ENCODE measurements at places on chromosomes 6 and 20.

- DNase-seq = no peak
Observed at GRCh38 chr6:12584631-12585405, 131.7 kb upstream of the PHACTR1 start.

- DNase-seq = no peak
Observed at GRCh38 chr6:72911463-72912155, 289.7 kb downstream of the KCNQ5 start.

DNA sequence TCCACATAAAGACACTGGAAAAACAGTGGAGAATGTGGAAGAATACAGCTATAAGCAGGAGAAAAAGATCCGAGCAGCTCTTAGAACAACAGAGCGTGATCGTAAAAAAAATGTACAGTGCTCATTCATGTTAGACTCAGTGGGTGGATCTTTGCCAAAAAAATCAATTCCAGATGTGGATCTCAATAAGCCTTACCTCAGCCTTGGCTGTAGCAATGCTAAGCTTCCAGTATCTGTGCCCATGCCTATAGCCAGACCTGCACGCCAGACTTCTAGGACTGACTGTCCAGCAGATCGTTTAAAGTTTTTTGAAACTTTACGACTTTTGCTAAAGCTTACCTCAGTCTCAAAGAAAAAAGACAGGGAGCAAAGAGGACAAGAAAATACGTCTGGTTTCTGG lies 57.1 kb downstream of the MAP3K4 start:
- DNase-seq = no peak

DNA sequence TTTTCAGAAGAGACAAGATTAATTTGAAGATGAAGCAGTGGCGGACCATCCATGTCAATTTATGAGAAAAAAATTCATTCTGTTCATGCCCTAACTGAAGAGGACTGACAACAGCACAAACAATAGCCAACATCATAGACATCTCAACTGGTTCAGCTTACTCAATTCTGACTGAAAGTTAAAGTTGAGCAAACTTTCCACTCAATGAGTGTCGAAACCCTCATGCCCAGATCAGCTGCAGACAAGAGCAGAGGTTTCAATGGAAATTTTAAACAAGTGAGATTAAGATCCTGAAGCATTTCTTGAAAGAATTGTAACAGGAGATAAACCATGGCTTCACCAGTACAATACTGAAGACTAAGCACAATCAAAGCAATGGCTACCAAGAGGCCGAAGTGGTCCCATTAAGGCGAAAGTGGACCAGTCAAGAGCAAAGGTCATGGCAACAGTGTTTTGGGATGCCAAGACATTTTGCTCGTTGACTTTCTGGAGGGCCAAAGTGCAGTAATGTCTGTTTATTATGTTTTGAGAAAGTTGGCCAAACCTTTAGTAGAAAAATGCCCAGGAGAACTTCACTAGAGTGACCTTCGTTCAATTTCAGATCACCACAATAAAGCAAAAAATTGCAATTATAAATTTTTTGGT lies 6.1 kb upstream of the SFT2D1 start:
- DNase-seq = no peak

GRCh38 chr20:25389858-25390537 lies 637 bp downstream of the ABHD12 start:
- no peak for DNase-seq

- DNase-seq = no peak
Observed at GRCh38 chr20:45402946-45403345, 5.1 kb upstream of the DBNDD2 start.

GRCh38 chr20:18504479-18505060 lies 3.2 kb upstream of the SEC23B start:
- DNase-seq = no peak

GRCh38 chr6:159676890-159677505 lies 16.0 kb downstream of the SOD2 start:
- no peak for DNase-seq

GRCh38 chr6:149454346-149454848 lies 30.4 kb downstream of the ZC3H12D start:
- DNase-seq = no peak

DNA sequence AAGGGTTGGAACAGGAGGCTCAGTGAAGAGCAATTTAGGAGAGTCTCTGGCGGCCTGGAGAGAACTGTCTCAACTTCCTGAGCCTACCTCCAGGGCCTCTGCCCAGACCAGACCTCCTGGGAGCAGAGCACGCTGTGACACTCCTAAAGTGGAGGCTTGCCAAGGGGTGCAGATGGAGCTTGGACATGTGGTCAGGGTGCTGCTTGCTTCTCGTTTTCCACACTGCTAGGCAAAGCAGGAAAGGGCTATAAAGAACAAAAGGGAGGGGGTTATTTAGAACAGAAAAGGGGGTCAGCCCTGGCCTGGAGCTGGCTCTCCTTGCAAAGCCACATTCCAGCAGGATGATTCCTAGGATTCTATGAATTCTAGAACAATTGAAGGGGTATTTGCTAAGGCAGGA lies 145.7 kb upstream of the GGTLC1 start:
- no peak for DNase-seq

- no peak for DNase-seq
Observed at GRCh38 chr6:165704045-165704748, 41.2 kb upstream of the PDE10A start.

- DNase-seq = no peak
Observed at GRCh38 chr6:118473266-118473665, 74.8 kb upstream of the PLN start.

GRCh38 chr6:121858310-121858709 lies 422.9 kb downstream of the GJA1 start:
- no peak for DNase-seq

DNA sequence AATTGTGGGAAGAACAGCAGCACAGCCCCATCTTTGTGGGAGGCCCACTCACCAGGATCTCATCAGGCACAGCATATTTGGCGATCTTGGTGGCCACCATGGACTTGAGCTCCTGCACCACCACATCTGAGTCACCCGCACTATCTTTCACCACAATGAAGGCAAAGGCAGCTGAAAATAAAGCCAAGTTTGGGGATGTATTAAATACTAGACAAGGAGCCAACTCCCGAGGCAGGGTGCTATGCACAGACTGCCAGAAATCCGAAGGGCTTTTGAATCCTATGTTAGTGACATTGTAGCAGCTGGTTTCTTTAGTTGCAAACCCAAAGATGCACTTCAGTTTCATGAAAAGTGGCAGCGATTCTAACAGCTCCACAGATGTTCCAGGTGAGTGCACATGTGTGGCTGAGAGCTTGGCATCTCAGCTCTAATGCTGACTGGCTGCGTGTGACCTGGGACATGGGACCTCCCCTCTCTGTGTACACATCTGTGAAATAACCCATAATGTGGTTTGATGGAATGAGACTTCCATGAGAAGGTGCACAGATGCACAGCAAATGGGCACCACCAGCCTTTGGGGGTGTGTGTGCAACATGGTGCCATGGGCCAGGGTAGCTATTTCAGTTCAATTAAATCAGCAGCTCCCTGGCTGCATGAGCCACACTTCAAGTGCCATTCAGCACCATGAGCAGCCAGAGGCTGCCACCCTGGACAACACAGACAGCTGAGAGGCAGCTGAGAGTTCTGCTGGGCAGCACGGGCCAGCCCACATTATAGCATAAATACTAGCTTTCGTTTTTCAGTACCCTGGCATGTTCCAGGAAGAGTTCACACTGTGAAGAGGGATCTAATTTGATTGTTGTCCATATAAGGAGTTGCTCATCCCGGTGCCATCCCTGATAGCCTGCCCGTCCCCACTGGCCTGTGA lies 16.9 kb upstream of the APMAP start:
- no peak for DNase-seq

DNA sequence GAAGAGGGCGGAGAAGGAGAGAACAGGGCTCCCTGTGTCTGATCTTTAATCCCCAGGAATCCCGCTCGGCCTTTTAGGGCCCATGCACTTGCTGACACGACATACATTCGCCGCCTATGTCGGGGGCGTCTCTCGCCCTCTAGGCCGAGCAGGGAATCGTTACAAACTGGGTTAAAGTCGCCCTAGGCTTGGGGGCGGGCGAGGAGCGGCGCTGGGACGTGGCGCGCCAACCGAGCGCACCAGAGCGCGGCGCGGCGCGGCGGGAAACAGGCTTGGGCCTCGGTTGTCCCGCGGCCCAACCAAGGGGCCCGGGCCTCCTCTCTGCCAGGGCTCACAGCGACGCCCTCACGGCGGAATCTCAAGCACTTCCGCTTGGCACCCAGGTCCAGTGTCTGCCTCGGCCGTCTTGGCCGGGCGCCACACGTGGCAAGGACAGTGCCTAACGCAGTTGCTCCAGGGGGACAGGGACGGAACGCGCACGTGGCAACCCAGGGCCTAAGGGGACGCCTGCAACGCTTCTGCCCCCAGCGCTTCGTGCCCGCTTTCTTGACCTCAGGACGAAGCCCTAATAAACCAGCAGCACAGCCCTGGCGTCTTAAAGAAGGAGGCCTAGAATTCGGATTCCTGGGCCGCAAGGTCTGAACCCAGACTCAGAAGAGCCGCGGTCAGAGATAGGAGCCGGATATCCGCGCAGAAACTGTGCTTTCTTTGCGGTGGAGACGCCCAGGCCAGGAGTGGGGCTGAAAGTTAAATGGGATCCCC lies 71.5 kb downstream of the NCR2 start:
- no peak for DNase-seq

DNA sequence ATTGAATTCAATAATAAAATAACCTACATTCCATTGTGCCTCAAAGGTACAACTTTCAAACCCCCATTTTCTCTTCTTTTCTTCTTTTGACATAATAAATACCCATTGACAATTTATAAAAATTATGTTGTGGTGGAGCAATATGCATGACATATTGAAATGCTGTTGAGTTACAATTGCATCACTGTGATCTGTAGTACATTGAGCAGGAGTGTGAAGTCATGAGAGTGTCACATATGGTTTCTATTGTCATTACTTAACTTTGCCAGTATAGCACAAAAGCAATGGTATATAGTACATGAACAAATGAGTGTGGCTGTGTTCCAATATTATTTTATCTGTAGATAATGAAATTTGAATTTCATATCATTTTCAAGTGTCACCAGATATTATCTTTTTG lies 441.3 kb downstream of the GJA1 start:
- DNase-seq = no peak

GRCh38 chr6:130848945-130849344 lies 21.7 kb downstream of the SMLR1 start:
- DNase-seq = no peak

DNA sequence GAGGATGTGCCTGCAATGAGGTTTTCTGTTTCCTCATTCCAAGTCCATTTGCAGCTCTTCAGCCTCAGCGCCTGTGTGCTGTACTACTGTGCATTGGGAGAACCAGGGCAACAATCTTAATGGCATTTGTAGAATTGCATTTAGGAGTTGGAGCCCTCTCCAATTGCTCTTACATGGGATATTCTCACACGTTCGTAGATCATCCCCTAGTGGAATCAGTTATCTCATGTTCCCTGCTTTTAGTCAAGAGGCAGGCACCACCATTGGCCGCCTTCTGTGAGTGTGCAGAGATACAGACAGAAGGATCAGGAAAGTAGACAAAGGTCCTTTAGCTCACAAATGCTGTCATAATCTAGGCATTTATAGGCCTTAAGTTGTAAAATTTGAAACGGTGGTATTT lies 84.2 kb upstream of the RGS17 start:
- DNase-seq = no peak

- no peak for DNase-seq
Observed at GRCh38 chr6:26629359-26629758, 30.2 kb downstream of the ZNF322 start.

DNA sequence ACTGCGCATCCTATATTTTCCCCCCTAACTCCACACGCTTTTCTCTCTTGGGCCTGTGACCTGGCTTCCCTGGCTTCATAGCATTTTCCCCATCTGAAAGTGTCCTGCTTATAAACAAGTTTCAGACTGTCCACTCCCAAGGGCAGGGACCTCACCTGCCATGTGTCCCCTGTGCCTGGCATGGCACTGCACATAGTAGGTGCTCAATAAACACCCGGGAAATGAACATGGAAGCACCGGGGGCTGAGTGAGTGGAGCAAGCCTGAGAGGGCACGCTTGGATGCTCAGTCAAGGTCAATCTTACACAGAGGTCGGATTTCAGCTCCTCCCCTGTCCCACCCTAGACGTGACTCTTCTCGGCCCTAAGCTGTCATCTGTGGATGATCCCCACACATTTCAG lies 96.9 kb downstream of the NFATC2 start:
- DNase-seq = no peak

GRCh38 chr6:136822046-136822375 lies 381 bp upstream of the PEX7 start:
- peak; percentile 19 for DNase-seq

- DNase-seq = no peak
Observed at GRCh38 chr6:55632953-55633352, 54.0 kb upstream of the HMGCLL1 start.

GRCh38 chr6:56595490-56596122 lies 47.1 kb downstream of the DST start:
- peak; percentile 43 for DNase-seq

GRCh38 chr6:161033667-161034066 lies 42.1 kb downstream of the MAP3K4 start:
- DNase-seq = no peak

GRCh38 chr6:73073238-73073637 lies 152.1 kb downstream of the KHDC1L start:
- no peak for DNase-seq

DNA sequence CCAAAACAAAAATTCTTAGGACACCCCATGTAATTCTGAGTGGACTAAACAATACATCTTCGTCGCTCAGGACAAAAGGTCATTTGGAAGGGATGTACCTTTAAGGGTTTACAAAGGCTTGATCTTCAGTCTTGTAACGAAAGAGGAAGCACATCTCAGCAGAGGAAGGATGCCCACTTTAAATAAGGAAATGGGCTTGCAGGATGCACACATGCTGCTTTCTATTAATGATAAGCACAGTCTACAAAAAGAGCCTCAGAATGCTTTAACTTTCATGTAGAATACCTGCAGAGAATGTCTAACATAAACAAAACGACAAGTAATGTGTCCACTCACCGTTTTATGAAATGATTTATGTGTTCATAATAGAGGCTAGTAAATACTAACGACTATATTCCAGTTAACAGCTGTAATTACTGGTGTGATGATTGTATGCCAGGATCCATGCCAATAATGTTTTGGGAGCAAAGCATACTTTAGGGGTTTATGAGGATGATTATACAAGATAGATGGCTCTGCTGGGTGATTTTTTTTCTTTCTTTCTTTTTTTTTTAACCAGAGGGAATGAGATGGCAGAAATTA lies 216.9 kb downstream of the GMDS start:
- no peak for DNase-seq

- no peak for DNase-seq
Observed at GRCh38 chr6:25717866-25718740, 36.4 kb upstream of the SLC17A4 start.

Data from activated T-cell treated with anti-CD3 and anti-CD28 coated beads for 24 hours (primary cell).